ENCODE measurements at places on chromosomes 7 and 10. TPM values are rescaled to one million over a fixed set of nuclear protein-coding genes. Genes with fewer than 3 reads are reported as not detected.

DNA sequence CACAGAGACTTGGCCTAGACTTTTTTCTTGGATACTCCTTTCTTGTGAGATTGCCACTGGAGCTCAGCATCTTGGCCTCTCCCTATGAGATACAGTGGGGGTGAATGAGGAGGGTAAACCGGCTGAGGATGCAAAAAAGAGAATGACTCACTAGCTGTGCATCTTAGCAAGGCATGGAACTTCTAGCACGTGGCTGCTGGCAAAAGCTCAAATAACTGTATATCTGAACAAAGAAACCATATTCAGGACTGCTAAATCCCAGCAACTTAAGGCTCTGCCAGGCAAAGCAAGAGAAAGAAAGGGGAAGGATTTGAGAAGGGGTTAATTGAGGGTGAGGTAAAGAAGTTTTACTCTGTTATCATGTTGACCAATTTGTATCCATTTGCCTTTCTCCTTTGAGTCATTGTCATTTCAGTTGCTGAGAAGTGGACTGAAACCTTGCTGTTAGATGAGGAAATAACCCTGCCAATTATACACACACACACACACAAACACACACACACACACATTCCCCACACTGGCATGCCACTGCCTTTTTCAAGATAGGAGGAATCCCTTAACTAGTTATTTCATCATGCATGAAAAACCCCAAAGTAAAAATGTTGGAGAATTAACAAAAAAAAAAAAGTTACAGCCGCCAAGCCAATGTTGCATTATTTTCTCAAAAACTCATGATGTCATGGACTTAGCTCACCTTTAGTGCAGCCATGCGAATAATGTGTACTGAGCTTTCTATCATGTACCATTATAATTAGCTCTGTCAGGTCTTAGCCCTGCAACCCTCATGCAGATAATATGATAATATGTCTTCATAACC is 997.3 kb downstream of the LRMDA start:
- DNase-seq = no peak

DNA sequence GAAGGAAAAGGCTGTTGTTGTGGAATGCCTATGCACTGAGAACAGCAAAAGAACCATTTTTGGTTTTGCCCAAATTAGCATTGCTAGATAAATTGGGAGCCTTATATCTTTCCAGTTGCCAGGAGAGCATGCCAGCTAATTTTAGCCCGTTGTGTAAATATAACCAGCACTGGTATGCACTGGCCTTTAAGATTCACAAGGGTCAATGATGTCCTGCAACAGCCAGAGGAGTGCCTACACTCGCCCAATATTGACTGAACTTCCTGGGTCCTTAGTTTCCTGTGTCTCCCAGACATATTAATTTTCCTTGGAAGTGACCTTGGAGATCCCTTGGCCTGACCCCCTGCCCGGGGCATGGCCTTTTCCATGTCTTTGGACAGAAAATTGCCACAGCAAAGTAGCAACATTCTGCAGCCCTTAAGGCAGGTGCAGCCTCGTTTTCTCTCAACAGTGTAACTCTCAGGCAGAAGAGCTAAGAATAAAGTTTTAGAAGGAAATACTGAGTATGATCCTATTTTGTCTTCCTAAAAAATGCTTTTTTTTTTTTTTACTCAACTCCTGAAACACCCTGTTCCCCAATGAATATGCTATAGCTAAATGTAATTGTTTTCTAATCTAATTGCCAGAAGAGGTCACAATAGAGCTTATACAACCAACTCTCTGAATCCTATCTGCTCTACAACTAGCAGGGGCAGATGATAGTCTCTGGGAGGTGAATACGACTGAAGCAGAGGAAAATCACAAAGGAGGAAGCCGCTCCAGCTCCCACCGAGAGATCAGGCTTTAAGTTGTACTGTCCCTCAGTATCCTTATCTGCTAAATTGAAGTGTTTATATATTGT is 131.9 kb upstream of the PCGF5 start:
- DNase-seq = no peak

The ETV1 gene
- 45.3 TPM for total RNA-seq

DNA sequence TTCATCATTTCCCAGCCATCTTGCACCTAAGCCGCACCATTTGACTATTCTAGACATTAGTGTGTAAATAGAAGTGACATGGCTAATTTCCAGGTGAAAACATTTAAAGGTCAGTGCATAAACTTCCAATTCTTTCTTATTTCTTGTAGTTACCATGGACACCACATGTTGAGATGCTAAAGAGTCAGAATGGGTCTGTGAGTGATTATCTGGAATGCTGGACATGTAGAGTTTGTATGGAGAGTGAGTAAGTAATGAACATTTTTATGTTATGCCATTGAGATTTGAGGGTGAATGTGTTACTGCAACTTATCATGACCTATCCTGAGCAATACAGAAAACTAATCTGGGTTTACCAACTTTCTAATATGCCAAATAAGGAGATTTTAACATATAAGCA is 60.4 kb downstream of the MEOX2 start:
- DNase-seq = no peak

The HSPA12A gene
- total RNA-seq = 139 TPM

DNA sequence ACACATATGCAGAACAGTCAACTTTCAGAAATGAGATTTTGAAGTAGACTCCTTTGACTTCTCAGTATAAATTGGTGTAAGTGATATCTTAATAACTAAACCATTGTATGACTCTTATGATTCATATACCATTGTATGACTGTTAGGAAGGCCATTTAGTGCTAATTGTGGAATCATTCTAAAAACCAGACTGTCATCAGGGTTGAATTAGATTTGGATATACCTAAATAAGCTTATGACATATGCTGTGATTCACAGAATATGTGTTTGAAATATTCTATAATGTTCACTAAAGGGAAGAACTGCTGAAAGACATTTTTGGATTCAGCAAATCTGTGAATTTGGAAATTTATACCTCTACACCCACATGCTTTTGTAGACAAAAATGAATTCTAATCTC is 438.1 kb downstream of the MDFIC start:
- DNase-seq = no peak

DNA sequence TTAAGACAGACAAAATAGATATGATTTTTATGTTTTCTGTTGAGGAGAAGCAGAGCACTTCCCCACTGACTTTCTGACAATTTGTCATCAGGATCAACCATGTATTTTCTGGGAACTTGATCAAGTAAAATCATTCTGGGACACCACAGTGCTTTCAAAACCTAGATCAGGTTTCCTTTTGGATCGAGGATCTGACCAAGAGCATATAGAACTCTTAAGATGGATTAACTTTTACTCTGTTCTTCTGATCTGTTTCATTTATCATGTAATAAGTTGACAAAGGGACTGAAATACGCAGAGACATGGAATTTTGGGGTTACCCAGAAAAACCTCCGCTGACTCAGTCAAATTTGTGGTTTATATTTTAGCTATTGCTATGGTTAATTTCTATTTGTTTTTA is 136.0 kb upstream of the WNT16 start:
- DNase-seq = no peak

DNA sequence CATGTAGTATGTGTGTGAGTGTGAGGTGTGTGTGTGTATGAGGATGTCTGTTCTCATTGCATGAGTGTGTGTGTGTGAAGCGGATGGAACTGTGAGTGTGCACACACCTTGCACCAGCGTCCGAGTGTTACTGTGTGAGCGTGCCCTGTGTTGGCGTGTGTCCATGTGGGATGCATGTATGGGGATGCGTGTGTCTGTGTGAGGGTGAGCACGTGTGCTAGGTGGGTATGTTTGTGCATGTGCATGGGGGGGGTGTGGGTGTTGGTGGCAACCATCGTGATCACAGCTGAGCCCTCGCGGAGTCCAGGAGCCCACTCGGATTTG is 6.4 kb downstream of the KNDC1 start:
- no peak for DNase-seq

- no peak for DNase-seq
Observed at GRCh38 chr7:69800495-69800894, 202.2 kb downstream of the AUTS2 start.

- DNase-seq = no peak
Observed at GRCh38 chr10:36464291-36464690, 661.1 kb upstream of the ANKRD30A start.

DNA sequence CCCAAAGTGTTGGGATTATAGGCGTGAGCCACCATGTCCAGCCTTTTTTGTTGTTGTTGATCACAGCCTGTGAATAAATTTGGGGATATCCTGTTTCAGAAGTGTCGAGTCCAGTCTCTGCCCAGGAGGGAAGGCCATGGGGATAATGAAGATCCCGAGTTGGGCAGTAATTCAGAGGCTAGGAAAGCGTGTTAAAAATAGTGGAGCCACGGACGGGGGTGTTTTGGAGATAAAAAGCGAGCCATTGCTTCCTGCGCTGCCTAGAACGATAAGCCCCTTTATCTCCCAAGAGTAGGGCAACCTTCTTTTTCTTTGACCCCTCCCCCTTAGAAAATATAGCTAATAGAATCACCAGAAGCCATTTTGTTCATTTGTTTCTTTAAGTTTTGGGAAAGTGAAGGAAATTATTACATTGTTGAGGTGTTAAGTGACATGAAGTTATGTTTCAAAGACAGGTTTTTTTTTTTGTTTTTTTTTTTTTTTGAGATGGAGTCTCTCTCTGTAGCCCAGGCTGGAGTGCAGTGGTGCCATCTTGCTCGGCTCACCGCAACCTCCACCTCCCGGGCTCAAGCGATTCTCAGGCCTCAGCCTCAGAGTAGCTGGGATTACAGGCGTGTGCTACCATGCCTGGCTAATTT is 43.3 kb downstream of the IL15RA start:
- no peak for DNase-seq

GRCh38 chr10:11300563-11300962 is 282.9 kb downstream of the CELF2 start:
- no peak for DNase-seq

The AQP1 gene
- total RNA-seq = 864 TPM

GRCh38 chr10:86936661-86937501 is 20.5 kb downstream of the MMRN2 start:
- peak; percentile 68 for DNase-seq

DNA sequence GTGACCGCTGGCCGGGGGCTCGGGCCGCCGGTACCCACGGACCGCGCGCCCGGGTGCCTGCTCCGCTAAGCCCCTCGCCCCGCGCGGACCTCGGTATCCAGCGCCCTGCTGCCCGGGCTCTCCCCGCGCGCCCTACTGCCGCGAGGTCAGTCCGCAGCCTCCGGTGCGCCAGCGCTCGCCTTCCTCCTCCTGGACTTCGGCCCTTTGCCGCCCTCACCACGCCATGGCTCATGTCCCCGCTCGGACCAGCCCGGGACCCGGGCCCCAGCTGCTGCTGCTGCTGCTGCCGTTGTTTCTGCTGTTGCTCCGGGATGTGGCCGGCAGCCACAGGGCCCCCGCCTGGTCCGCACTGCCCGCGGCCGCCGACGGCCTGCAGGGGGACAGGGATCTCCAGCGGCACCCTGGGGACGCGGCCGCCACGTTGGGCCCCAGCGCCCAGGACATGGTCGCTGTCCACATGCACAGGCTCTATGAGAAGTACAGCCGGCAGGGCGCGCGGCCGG is 483 bp downstream of the GDF10 start:
- no peak for DNase-seq

DNA sequence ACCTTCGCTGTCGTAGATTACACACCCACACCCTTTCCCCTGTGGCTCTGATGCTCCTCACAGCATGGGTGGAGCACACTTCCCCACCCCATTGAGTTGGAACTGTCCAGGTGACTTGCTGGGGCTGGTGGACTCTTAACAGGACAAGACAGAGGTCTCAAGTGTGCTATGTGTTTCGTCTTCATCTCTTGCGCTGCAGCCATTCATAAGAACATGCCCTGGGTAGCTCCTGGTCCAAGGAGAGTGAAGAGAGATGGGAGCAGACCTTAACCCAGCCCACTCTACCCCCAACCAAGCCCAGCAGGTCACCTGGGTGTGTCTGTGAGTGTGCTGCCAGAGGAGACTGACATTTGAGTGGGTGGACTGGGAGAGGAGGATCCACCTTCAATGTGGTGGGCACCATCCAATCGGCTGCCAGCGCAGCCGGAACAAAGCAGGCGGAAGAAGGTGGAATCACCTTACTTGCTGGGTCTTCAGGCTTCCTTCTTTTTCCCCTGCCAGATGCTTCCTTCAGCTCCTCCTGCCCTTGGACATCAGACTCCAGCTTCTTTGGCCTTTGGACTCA is 112.4 kb downstream of the HTR5A start:
- DNase-seq = no peak

DNA sequence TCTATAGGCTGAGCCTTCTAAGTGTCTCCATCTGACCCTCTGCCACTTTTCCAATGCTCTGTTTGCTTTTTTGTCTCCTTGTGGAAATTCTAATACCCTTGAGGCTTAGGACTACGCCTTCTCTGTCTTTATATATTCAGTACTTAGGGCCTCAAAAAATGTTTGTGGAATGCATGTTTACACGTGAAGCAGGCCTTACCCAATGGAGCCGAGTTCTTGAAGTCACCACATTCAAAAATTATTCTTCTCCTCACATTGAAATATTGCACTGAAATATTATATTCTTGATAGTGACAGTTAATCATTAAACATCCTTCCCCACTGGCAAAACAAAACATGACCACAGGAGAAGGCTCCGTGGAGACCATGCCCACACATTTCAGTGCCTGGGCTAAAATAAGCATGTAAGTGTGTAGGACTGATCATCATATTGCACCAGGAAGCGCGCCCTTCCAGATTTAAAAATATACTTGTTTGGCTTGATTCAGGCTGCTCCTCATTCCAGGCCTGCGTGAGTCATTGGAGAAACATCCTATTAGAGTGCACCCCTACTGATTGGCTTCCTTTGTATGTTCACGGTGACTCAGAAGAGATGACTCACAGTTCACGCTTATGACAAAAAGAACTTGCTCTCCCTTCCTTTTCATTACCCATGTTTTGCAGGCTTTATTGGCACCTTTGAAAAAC is 307.4 kb upstream of the AOAH start:
- DNase-seq = peak; percentile 71

DNA sequence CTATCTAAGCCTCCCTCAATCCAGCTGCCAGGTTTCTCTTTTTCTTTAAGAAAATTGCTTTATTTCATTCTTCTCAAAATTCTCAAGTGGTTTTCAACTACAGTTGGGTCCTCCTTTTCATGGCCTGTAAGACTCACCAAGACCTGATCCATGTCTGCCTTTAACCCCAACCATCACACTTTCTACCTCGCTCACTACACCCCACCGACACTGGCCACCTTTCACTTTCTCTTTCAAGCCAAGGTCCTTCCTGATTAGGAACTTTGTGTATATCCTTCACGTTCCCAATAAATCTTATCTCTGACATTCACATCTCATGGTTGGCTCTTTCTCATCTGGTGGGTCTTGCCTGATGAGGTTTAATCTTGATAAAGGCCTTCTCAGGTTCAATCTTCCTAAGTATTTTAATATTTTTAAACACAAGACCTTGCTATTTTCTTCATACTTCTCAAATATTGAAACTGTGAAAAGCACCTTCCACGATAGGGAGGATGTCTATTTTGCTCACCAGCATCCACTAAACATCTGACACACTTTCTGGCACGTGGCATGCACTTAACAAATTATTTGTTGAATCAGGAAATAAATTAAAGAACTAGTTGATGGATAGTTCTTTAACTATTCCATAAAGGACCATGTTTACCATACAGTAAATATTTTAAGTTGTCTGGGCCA is 624.8 kb downstream of the GRID1 start:
- DNase-seq = no peak

GRCh38 chr7:69398986-69399385 is 199.3 kb upstream of the AUTS2 start:
- no peak for DNase-seq

The RPEL1 gene
- total RNA-seq = not detected

The GPC2 gene
- 2.7 TPM for total RNA-seq

All from sciatic nerve (tissue), 2 donors.